ENCODE measurements at places on chromosomes 6 and 20.
A peak's percentile ranks its signal among the peaks of the same experiment; 100 is the strongest.

DNA sequence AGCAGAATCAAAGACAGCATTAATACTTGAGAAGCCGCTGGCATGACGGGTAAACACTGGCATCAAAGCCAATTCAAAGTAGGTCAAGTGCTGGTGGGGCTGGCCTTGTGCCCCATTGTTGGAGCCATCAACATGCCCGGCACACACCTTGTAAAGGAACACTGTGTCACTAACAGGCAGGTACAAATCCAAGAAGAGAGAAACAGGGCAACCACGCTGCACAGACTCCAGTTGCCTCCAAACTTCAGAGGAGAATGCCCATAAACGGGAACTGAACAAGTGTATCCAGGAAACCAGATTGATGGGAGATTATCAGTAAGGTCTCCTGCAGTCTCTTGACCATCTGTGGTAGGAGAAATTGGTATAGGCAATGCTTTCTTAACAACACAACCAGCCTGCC is 127.0 kb upstream of the STXBP5 start:
- no peak for DNase-seq

- DNase-seq = peak; percentile 20
Observed at GRCh38 chr20:40966103-40966502, 62.5 kb upstream of the TOP1 start.

GRCh38 chr20:38917657-38918056 is 8.6 kb upstream of the FAM83D start:
- DNase-seq = no peak

- no peak for DNase-seq
Observed at GRCh38 chr6:121596441-121596840, 161.0 kb downstream of the GJA1 start.

- DNase-seq = no peak
Observed at GRCh38 chr6:33826537-33826936, 22.7 kb upstream of the MLN start.

- DNase-seq = no peak
Observed at GRCh38 chr6:138011413-138011812, 95.8 kb downstream of the PERP start.

- peak; percentile 4 for DNase-seq
Observed at GRCh38 chr6:147651249-147652063, 143.0 kb downstream of the SAMD5 start.

GRCh38 chr6:147037881-147038280 is 166.3 kb upstream of the STXBP5 start:
- no peak for DNase-seq

DNA sequence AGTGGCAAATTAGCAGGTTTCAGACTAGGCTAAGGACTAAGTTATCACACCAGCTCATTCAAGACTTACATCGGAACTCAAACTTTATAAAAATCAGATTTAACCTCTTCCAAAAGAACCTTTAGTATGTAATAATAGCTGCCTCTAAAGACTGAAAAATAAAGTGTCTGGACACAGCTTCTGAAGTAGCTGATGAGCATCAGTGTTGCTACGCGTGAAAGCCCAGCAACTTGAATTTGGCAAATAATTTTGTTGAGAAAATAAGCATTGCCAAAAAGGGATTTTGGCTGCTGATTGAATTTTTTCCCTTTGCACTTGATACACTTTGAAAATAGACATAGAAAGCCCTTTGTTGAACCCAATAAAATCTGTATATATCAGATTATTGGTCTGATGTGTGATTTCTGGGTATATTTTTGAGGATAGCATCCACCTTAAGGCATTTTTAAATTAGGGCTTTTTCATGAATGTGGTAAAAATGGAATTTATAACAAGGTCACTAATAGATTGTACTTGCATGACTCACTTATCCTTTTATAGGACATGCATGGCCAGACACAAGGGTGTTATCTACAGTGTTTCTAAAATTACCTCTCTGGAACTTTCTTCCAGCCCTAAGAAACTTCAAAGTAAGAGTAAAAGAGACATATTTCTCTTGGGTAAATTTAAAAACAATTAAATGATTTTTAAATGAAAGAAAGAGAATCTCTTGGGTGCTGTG is 350.4 kb downstream of the TENT5A start:
- no peak for DNase-seq

GRCh38 chr20:46683011-46683667 is 6.1 kb downstream of the TP53RK start:
- peak; percentile 26 for DNase-seq

- no peak for DNase-seq
Observed at GRCh38 chr6:92124200-92124651, 1295.1 kb downstream of the EPHA7 start.

DNA sequence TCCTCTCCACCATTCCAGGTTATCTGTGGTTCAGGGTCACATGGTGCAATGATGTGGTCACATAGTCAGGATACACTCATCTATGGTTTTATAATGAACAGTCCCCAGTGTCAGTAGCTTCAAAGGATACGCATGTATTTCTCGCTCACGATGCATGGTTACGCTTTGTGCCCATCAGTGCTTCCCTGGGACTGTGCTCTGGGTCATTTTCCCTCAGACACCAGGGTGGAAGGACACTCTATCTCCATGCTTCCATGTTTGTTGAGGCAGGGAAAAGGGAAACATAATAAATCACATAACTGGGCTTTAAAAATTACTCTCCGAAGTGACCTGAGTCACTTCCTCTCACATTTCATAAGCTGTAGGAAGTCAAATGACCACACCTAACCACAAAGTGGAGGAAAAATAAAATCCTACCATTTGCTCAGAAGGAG is 394.8 kb upstream of the NOX3 start:
- DNase-seq = peak; percentile 54

DNA sequence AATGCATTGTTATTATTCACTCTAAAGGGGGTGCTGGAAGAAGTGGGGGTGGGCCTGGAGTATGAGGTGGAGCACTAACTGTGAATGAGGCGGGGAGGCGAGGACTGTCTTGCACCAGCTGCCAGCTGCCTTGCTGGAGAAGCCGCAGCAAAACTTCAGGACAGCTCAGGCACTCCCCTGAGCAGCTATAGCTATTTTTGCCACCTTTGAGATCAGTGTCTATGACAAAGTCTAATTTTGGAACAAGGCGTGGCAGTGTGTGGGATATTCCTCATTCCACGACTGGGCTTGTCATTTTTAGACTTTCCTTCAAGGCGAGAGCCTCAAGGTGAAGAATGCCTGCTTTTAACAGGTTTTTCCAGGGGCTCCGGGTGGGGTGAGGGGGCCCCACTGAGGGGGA is 143.8 kb downstream of the DOK5 start:
- DNase-seq = no peak

DNA sequence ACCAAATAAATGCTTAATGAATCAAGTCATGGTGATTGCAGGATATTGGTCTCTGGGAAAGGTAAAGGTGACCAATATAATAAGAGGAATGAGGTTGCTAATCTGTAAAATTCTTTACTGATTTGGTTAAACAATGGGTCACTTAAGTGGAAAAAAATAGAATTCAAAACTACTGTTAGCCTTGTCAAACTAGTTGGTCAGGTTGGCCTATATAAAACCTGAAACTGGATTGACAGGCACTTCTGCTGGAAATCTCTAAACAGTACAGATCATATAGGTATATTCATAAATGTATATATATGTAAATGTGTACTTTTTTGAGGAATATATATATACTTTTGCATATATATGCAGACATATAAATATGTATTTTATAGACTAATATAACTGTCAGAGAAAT is 19.7 kb downstream of the PLCB4 start:
- no peak for DNase-seq

DNA sequence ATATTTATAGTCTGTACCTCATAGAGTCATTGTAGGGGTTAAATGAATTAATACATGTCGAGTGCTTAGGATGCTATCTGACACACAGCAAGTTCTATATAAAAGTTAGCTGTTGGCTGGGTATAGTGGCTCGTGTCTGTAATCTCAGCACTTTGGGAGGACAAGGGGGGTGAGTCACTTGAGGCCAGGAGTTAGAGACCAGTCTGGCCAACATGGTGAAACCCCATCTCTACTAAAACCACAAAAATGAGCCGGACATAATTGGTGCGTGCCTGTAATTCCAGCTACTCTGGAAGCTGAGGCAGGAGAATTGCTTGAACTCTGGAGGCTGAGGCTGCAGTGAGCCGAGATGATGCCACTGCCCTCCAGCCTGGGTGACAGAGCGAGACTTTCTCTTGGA is 222.9 kb downstream of the UBE3D start:
- no peak for DNase-seq

GRCh38 chr6:30787954-30788353 is 43.6 kb upstream of the IER3 start:
- no peak for DNase-seq

GRCh38 chr6:35470663-35471120 is 2.5 kb downstream of the RPL10A start:
- DNase-seq = no peak

GRCh38 chr20:13436530-13436929 is 202.2 kb downstream of the TASP1 start:
- DNase-seq = no peak

GRCh38 chr20:62955519-62956386 is 3.2 kb downstream of the SLC17A9 start:
- DNase-seq = no peak

GRCh38 chr6:15396808-15397207 is 150.9 kb downstream of the JARID2 start:
- no peak for DNase-seq

- DNase-seq = peak; percentile 69
Observed at GRCh38 chr6:2970753-2971419, 481 bp downstream of the SERPINB6 start.

GRCh38 chr6:2651536-2651935 is 99.2 kb downstream of the MYLK4 start:
- DNase-seq = no peak

- no peak for DNase-seq
Observed at GRCh38 chr6:125489579-125490285, 188.0 kb upstream of the HDDC2 start.

- DNase-seq = no peak
Observed at GRCh38 chr6:165571721-165572132, 91.3 kb downstream of the PDE10A start.

GRCh38 chr20:44536175-44536574 is 14.3 kb upstream of the SERINC3 start:
- no peak for DNase-seq

GRCh38 chr6:168014428-168014827 is 17.0 kb downstream of the KIF25 start:
- no peak for DNase-seq

DNA sequence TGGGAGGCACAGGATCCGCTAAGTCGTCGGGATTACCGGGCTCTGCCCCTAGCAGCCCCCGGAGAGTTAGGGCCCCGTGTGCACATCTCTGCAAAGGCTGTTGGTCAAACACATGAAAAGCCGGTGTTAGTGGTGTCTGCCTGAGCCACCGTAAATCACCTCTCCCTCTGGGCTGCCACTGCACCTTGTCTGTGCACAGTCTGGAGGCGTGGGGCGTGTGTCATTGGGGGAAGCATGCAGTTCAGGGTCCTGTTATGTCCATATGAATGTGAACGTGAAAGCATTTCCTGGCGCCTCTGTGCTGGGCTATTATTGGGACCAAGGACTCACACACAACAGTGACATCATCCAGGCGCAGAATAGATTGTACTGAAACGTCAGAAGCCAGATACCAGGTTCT is 305.6 kb downstream of the NRN1 start:
- peak; percentile 76 for DNase-seq

DNA sequence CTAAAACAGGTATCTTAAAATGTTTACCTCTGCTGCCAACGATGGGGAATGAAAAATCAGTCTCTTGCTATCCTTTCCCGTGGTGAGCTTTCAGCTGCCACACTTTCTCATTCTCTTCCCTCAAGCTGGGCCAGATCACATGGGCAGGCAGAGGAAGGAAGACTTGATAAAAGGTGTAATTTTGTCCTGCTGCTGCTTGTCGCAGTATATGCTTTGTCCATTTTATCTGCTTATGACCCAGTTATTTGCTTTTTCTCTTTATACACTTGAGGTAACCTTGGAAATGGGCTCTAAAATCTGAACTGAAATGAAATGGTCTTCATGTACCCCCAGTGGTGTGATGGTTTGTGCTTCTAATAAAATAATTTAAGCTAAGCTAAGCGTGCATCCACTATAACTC is 695.9 kb upstream of the FLRT3 start:
- no peak for DNase-seq

DNA sequence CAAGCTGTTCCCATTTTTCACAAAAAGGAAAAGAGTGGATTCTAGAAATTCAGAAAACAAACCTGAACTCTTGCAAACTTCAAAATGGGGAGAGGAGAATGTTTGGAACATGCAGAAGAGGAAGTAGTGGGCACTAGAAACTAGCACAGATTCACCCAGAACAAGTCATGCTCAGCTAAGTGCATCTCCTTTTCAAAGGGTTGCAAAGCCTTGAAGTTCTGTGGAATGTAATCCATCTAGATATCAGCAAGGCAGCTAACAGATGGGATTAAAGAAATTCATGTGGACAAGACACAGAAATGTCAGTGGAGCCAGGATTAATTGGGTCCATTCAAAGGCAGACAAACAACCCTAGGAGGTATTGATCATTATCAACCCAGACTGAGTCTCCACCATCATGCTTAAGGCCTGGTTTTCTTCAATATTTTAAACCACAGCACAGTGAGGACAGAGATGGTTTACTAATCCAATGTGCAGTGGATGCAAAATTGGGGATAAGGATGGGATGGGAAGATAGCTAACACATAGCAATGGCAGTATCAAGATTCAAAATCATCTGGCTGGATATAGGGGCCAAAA is 31.3 kb downstream of the KCNK5 start:
- no peak for DNase-seq

GRCh38 chr6:18883851-18884250 is 496.7 kb downstream of the RNF144B start:
- DNase-seq = no peak

- DNase-seq = peak; percentile 96
Observed at GRCh38 chr20:49216991-49217578, 2.1 kb upstream of the DDX27 start.

Data from dermis blood vessel endothelial cell (primary cell).